ENCODE measurements at places on chromosomes 5 and 9.

DNA sequence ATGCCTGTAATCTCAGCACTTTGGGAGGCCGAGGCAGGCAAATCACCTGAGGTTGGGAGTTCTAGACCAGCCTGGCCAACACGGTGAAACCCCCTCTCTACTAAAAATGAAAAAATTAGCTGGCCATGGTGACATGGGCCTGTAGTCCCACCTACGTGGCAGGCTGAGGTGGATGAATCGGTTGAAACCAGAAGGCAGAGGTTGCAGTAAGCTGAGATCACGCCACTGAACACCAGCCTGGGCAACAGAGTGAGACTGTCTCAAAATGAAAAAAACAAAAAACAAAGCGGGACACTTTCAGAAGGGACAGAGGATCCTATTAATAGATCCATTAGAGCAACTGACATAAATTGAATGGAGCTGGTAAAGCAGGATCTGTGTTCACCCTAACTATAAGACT lies 89.6 kb upstream of the SGCD start:
- no peak for DNase-seq

DNA sequence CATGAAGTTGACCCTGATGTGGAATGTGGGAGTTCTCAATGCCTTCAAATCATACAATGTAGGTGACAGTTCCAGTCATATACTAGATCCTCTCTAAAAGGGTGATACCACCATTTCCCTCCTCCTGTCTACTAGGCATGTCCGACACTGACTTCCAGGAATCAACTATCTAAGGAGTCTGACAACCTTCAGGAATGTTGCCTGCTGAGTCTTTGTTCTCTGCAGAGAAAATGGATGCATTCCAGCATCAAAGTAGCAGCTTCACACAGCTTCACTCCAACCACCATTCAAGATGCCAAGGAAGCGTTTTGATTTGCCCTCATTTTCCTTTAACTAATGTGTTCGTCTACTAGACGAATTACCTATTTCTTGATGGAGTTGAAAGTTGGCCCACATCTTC lies 530.2 kb downstream of the EBF1 start:
- no peak for DNase-seq

GRCh38 chr5:61486476-61486875 lies 154.4 kb downstream of the ZSWIM6 start:
- DNase-seq, result no peak

GRCh38 chr9:91790917-91791316 lies 159.1 kb downstream of the ROR2 start:
- no peak for DNase-seq

DNA sequence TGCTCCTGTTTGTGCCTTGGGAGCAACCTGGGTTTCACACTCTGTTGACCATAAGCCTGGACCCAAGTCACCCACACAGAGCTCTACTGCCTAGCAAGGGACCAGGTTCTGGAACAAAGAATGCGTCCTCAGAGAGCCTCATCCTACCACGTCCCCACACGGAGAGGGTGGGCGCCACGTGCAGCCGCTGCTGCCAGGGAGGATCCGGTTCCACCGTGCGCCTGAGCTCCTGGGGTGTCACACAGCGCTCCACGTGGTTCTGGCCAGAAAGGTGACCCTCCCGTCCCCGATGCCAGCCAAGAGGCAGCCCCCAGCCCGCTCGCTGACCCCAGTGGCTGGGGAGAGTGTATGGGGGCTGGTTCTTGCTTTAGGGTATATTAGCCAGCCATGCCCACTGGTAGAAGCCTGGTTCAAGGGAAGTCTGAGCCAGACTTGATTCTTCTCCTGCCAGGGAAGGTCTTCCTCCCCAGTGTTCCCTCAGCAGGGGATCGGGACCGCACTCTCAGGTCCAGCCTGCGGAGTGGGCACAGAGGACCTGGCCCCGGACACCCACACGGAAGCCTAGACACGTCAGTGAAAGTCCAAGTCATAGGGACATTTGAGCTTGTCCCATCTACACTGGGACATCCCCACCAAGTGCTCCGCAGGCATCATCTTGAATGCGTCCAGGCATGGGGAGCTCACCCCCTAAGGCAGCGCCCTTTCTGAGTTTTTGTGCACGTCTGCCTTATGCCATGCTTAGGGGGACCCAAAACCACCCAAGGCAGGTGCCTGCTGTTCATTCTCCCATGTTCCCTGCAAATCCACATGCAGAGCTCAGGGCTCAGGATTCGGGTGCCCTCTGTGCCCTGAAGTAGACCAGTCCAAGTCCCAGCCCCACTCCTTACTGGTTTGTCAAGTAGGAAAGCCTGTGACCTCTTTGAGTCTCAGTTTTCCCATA lies 2.4 kb downstream of the FCN1 start:
- DNase-seq, result peak; percentile 6

- DNase-seq, result no peak
Observed at GRCh38 chr5:142861011-142861410, 90.8 kb downstream of the ARHGAP26 start.

- DNase-seq, result no peak
Observed at GRCh38 chr5:72434781-72435437, 72.3 kb downstream of the ZNF366 start.

DNA sequence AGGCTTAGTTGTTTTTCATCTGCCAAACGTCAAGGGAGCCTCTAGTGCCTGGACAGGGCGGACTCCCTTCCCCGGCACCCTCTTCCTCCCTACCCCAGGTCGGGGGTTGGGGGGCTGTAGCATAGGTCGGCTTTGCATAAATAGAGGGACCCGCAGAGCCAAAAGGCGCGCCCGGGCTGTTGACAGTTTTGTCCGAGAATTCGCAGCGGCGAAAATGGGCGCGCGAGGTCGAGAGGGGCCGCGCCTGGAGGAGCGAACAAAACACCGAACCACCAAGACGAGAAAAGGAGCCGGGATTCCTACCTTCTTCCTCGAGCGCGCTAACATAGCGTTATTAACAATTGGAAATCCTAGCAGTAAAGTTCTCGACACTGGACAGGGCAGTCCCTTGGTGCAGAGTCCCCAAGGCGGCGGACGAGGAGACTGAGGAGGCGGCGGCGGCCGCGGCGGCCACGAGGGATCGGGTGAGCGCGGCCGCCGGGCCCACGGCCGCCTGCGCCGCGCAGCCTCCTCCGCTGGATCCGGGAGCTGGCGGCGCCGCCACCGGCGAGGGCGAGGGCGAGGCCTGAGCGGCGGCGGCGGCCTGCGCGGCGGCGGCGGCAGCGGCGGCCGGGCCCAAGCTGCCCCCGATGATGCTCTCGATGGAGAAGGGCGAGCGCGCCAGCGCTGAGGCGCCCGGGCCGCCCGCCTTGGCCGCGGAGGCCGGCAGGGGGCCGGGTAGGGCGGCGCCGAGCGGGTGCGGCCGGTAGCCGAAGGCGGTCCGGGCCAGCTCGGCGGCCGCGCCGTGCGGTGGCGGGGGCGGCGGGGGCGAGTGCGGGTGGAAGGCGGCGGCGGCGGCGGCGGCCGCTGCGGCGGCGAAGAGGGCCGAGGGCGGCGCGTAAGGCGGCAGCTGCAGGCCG lies 1.7 kb downstream of the FOXD1 start:
- DNase-seq, result no peak

DNA sequence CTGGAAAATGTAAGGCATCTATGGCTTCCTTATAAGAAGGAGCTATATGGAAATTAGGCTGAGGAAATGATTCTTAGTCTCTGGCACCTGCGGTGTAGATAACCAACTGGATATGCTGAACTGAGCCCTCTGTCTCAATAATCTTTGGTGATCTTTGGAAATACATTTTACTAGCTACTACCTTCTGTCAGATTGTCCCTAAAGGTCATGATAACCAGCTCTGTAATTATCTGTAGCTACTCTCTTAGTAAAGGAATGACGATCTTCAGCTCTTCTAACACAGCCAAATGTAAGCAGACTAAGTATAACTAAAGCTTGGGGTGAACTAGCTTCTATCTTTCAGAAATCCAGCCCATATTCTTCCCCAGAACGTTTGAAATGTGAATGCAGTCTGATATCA lies 124.9 kb upstream of the GRHPR start:
- no peak for DNase-seq

DNA sequence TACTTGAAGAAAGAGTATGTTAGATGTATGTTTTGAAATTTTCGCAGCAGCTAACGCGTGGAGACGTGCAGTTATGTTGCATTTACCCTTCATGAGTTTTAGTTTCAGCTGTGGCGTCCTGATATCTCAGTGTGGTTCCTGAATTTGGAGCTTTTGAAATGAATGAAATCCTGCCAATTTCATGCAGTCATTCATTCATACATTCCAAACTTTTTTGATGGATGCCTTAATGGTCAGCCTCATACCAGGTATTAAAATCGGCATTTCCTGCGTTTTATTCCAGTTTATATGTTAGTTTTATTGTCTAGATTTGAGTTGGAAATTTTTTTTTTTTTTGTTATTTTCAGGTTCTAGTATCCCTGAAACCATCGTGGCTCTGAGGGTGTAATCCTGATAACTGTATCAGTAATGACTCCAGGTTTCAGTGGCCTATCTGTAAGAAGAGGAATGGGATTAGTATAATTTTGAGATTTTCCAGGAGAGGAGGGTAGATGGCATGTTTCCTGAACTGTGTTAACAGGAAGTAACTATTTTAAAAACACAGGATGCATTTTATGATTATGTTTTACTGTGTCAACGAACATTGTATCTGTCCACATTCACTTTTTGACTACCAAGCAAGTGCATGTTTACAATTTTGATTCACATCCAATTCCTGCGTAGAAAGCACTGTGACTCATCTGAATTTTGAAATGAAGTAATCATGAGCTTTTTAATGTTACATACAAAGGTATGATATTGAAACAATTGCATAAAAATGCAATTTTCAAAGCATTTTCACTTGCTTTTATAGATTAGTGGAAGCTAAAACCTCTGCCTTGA lies 1.0 kb downstream of the FOCAD start:
- DNase-seq, result no peak

DNA sequence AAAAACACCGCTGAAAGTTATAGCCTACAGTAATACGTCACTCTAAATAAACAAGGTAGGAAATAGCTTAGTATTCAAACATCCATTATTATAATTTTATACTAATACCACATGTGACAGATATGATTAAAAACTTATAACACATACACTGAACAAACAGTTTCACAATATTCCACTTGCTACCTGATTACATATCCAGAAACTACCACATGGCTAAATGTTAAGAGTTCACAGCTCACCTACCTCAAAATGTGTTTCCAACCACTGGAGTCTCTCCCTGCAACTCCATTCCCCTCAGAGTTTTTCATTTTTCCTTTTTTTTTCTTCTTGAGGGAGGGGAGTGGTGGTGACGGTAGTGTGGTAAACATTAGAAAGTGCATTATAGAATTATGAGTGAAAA lies 12.1 kb downstream of the RICTOR start:
- DNase-seq, result no peak

DNA sequence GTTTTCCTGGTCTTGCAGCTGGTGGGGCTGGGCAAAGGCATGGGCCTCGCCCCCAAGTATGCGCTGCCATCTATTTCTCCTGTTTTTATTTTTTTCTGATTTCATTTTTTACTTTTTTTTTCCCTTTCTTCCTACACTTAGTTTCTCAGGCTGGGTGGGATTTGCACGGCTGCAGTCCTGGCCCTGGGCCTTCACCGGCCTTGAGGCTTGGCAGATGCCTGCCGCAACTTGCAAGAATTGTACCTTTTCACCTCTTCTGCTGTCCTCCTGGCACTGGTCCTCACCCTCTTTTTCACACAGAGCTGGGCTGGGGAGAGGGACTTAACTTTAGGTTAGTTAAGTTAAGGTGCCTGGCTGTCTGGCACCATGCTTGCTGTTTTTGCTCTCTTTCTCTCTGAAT lies 10.3 kb upstream of the IRGM start:
- DNase-seq, result no peak

- peak; percentile 44 for DNase-seq
Observed at GRCh38 chr5:53425687-53426511, 54.5 kb upstream of the FST start.

- no peak for DNase-seq
Observed at GRCh38 chr5:135329913-135330797, 68.9 kb downstream of the MACROH2A1 start.

GRCh38 chr9:105890046-105890822 lies 195.9 kb downstream of the TMEM38B start:
- DNase-seq, result no peak

DNA sequence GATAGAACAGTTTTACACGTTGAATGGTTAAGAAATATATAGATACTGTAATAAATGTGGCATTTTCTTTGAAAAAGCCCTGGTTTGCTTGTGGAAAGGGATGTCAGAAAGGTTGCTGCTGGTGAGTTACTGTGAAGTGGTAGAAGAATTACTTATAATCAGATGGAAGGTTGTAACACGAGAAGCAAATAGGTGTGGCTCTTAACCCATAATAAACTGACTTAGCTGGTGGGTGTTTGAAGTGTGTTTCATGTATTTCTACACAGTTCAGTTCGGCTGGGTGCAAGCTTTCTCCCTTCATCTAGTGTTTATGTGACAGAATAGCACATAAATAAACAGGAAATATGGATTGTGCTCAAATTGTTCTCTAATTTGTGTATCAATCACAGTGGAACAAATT lies 5.5 kb downstream of the CNOT6 start:
- no peak for DNase-seq

GRCh38 chr5:15333091-15333490 lies 166.9 kb upstream of the FBXL7 start:
- DNase-seq, result no peak

DNA sequence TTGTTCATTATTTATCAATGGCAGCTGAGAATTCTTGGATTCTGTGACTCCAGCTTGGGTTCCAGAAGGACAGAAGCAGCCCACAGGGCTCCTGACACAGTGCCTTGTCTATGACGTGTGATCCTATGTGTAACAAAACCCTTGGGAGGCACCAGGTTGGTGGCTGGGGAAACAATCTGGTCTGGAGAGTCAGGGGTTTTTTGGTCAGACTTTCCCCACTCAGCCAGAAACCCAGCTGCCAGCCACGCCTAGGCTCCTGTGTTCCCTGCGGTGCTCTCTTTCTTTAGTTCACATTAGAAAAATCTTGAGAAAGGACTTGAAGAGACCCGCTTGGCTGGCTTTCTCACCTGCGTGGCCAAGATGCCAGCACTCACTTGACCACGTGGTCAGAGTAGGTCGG lies 15.5 kb upstream of the ZBED3 start:
- no peak for DNase-seq

- DNase-seq, result no peak
Observed at GRCh38 chr9:134716067-134716466, 74.5 kb downstream of the COL5A1 start.

- DNase-seq, result peak; percentile 41
Observed at GRCh38 chr5:54985301-54986268, at the start of gene ESM1. TSS of gene ESM1 (minus strand) at chr5:54985593. CDS start at chr5:54985517, 76 bp downstream.

Data from femur (tissue), 1 donor.